Fibroblast of skin of left biceps (primary cell): ENCODE measurements at places on chromosomes 13 and 19.

- no peak for DNase-seq
Measured at GRCh38 chr13:74169676-74170075, 35.5 kb upstream of the KLF12 start.

- DNase-seq, result no peak
Measured at GRCh38 chr19:11151181-11151580, 4.4 kb downstream of the SPC24 start.

DNA sequence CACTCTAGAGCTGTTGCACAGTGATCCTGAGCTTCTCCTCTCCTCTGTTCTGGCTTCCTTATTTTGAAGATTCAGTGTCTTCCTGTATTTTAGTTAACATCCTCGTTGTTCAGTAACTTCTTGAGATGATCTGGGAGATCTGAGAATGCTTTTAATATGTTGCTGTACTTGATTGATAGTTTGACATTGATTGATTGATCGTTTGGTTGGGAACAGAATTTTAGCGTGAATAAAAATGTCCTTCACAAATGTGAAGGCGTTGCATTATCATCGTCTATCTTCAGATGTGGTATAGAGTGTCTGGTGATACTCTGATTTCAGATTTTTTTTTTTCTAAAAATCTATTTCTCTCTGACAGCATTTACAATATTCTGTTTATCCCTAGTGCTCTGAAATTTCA, 80.1 kb upstream of the KLF12 start:
- no peak for DNase-seq

DNA sequence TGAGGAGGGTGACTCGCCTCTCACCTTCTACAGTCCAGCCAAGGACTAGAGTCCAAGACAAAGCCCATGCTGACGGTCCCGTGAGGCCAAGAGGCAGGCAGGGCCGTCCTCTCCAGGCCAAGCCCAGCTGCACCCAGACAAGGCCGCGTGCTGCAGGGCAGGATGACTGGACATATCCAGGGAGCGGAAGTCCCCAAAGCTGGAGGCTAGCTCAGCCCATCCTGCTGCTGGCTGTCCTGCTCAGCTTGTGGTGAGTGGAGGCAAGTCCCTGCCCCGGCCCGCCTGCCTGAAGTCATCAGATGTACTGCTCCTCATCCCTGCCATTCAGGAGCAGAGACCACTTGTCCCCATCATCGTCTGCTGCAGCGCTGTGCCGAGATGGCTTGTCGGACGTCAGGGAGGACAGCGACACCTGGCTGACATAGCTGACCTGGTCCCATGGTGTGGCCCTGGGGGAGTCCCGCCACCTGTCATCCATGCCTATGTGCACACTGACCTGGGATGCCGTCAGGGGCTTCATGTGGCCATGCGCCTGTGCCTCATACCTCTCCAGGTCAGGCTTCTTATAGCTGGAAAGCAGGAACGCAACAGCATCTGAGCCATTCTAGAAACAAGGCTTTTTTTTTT, 72.8 kb downstream of the CCDC70 start:
- DNase-seq, result no peak

GRCh38 chr13:101626925-101627555, 174.6 kb downstream of the ITGBL1 start:
- no peak for DNase-seq

- DNase-seq, result no peak
Measured at GRCh38 chr19:23901360-23901759, 13.3 kb upstream of the ZNF726 start.

GRCh38 chr13:87274209-87274819, 396.9 kb upstream of the SLITRK5 start:
- peak; percentile 3 for DNase-seq

GRCh38 chr19:29636553-29637360, 28.5 kb upstream of the PLEKHF1 start:
- DNase-seq, result no peak

DNA sequence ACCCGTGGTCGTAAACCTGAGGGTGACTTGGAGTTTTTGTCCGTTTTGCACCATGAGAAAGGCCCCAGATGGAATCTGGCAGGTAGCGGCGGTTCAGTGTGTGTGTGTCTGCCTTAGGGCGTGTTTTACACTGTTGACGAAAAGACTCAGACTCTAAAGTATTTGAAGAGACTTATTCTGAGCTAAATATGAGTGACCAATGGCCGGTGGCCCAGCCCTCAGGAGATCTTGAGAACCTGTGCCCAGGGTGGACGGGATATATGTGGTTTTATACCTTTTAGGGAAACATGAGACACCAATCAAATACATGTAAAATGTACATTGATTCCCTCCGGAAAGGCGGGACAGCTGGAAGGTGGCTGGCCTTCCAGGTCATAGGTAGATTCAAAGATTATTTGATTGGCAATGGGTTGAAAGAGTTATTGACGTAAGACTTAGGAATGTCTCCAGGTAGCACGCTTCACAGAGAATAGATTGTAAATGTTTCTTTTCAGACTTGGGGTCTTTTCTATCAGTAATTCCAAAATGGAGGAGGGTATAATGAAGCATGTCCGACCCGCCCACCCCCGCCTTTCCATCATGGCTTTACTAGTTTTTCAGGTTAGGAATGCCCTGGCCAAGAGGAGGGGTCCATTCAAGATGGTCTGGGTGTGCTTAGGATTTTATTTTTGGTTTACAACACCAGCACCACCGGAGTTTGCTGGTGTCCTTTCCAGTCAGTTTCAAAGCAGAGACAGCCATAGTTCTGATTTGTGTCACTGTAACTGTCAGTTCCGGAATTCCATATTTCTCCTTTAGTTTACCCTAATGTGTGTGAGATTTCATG, 1.0 kb upstream of the ZNF529 start:
- no peak for DNase-seq

DNA sequence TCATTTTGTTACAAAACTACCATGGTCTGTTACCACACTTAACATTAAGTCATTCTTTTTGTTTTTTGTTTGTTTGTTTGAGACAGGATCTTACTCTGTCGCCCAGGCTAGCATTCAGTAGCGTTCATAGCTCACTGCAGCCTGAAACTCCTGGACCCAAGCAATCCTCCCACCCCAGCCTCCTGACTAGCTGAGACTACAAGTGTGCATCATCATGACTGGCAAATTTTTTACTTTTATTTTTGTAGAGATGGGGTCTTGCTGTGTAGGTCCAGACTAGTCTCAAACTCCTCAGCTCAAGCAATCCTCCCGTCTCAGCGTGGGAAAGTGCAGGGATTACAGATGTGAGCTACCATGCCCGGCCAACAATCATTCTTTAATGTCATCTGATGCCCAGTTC, 3.3 kb downstream of the ALDH16A1 start:
- DNase-seq, result no peak

DNA sequence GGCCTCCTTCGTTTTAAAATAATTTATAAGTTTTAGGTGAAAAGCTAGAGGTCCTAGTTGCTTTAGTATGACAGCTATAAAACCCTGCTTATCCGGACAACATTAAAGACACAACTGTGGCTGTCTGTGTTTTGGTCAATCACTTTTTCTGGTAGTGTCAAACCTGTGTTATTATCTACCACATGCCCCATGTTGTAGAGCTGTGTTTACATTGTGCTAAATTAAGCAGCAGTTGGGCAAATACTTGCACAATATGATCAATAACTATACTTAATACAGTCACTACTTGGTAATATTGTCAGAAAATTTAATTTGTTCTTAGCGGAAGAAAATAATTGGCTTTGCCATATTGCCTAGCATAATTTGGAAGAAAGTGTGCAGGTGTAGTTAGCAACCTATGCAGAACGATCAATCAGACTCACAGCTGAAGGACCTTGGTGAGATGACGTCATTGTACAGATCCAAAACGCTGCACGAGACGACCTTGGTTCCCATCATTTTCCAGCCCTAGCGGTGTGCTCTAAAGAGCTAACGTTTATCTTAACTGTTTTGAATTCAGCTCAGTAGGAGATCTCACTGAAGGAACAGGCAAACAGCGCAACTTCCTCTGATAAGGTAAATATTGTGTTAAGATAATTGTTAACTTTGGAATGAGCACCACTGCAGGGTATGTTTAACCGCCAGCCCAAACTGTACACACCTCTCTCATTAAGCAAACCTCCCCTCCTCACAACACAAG, 476.6 kb downstream of the IRS2 start:
- no peak for DNase-seq

DNA sequence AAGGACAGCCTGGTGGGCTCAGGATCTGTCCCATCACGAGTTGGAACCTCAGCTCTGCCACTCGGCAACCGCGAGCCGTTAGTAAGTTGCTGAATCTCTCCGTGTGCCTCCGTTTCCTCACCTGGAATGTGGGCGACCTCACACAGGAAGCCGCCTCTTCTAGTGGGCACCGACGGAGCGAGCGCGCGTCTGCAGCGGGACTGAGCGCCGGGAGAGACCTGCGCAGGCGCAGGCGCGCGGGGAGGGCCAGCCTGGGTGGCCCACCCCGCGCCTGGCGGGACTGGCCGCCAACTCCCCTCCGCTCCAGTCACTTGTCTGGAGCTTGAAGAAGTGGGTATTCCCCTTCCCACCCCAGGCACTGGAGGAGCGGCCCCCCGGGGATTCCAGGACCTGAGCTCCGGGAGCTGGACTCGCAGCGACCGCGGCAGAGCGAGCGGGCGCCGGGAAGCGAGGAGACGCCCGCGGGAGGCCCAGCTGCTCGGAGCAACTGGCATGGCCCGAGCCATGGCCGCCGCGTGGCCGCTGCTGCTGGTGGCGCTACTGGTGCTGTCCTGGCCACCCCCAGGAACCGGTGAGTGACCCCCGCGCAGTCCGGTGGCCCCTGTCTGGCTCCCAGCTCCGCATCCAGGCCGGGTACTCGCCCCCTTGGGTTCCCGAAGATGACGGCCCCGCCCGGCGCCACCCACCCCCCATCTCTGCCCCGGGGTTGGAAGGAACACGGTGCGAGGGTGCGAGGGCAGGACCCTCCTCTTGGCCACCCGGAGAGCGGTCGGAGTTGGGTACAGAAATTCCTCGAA, at the start of gene PVR:
TSS of gene PVR (plus strand) at position 306 of the 797 bp plus-strand sequence. CDS start at position 493, 187 bp downstream.
- no peak for DNase-seq

GRCh38 chr13:102033386-102033785, 368.5 kb downstream of the FGF14 start:
- DNase-seq, result no peak

GRCh38 chr13:43664700-43665191, 122.0 kb downstream of the ENOX1 start:
- DNase-seq, result peak; percentile 68

GRCh38 chr13:72788831-72789230, 6.9 kb downstream of the PIBF1 start:
- DNase-seq, result no peak

GRCh38 chr19:29620931-29621351, 14.9 kb downstream of the POP4 start:
- no peak for DNase-seq

- DNase-seq, result no peak
Measured at GRCh38 chr13:98549728-98550317, 27.1 kb downstream of the STK24 start.

- no peak for DNase-seq
Measured at GRCh38 chr13:80339563-80339911, 1.4 kb downstream of the SPRY2 start.

- no peak for DNase-seq
Measured at GRCh38 chr19:6113616-6114188, 3.4 kb upstream of the RFX2 start.

DNA sequence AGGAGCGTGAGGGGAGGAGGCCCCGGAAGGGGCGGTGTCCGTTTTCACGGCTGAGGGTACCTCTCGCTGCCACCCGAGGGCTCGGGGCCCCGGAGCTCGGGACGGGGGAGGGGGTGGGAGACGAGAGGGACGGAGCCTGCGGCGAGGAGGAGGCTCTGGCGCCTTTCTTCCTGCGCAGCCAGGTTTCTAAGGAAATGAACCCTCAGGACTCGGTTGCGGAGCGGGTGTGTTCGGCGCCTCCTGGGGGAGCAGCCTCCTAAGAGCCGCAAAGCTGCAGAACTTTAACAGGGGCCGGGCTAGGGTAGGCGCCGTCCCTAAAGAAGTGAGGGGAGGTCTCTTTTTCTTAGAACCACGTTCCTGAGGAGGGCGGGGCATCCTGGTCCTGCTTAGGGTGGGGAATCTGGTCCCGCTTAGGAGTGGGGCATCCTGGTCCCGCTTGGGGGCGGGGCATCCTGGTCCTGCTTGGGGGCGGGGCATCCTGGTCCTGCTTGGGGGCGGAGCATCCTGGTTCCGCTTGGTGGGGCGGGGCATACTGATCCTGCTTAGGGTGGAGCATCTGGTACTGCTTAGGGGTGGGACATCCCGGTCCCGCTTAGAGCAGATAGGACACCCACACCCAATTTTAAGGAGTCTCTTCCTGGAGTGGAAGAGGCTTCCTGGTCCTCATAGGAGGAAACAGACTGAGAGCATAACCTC, 6.2 kb downstream of the SYT5 start:
- no peak for DNase-seq

DNA sequence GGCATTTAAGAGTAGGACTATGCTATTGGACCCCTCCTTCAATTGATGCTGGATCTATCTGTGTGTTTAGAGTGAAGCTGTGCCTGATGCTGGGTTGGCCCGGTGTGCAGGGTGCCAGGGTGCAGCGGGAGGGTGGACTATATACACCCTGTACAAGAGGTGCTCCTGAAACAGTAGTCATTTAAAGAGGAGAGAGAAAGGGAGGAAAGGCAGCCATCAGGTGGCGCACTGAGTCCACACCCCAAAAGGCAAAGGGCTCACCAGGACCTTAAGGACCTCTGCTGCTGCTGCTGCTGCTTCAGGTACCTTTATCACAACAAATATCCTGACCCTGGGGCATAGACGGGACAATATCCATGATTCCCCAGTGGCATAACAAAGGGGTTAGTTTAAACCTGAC, 39.4 kb downstream of the ZNF136 start:
- DNase-seq, result no peak
